ENCODE measurements at places on chromosomes 4 and X. TPM values are rescaled to one million over a fixed set of nuclear protein-coding genes. Genes with fewer than 3 reads are reported as not detected.

RPGR gene
- polyA plus RNA-seq = 15.0 TPM

FGF13 gene
- 32.9 TPM for polyA plus RNA-seq

CENPVL3 gene
- polyA plus RNA-seq = 0.76 TPM

CXorf49 gene
- polyA plus RNA-seq = not detected

NLRP2B gene
- polyA plus RNA-seq = 0.03 TPM

PHOX2B gene
- 16.7 TPM for polyA plus RNA-seq

Data from large intestine (tissue), 12 donors.